ENCODE measurements at places on chromosomes 7 and 10.

DNA sequence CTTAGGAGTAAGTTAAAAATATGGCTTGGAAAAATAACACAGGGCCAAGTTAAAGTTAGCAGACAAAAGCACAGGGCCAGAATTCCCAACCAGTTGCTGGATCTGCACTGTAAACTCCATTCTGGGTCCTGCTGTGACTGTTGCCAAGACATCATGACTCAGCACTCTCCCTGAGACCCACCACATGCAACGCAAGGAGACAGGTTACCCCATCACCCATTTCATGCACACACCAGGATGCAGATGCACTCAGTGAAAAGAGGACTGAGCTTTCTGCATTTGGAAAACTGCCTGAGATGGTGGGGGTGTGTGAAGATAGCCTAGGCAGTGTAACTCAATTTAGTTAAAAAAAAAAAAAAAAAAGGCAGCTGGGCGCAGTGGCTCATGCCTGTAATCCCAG lies 97.6 kb upstream of the ZNF438 start:
- no peak for DNase-seq

- DNase-seq: no peak
Measured at GRCh38 chr10:31099094-31099493, 67.4 kb upstream of the ZNF438 start.

DNA sequence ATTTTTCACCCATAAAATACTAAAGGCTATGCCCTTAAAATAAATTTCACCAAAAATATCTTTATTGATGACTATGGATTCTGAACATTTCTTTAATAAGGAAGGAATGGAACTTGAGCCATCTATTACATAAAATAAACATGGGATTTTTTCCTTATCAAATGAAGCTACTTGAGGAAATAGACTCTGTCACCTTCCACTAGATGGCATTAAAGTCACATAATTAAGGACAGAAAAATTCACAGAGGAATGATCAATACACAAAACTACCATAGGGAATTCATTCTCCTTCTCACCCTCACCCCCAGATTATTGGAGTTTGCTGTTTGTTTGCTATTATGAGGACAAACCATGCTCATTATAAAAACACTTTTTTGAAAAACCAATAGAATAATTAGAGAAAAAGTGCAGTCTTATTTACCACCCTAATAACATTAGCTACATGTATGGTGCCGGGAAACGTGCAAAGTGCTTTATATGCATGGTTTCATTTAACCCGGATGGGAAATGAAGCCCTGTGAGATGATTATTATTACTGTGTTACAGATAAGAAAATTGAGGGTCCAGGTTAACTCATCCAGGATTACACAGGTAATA lies 21.1 kb upstream of the FOXI2 start:
- DNase-seq: no peak

DNA sequence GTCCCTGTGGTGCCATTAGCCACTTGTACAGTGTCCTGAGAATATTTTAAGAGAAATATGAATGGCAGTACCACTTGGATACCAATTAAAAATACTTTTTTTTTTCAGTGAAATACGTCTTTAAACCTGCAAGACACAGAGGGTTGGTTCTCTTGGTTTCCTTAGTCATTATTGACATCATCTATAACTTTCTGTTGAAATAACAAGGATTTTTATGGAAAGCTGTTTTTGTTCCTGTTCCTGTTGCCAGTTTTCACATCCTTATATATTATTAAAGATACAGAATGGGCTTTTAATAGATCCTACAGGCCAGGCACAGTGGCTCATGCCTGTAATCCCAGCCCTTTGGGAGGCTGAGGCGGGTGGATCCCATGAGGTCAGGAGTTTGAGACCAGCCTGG lies 579.9 kb downstream of the AUTS2 start:
- no peak for DNase-seq

DNA sequence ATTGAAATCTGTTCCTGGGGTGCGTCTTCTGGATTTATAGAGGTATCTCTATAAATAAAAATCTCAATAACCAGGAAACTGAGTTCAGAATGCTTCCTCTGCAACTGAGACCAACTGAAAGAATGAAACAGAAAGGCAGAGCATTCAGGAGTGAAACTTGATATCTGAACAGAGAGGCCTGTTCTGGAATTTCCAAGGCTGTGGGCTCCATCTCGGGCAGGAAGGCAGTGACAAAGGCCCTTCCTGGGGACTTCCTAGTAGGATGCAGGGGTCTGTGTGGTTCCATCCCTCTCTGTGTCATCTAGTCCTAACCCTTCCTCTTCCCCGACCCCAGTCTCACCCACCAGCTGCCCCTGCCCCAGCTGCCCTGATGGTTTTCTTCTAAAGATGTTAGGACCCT lies 52.0 kb downstream of the JCAD start:
- no peak for DNase-seq

DNA sequence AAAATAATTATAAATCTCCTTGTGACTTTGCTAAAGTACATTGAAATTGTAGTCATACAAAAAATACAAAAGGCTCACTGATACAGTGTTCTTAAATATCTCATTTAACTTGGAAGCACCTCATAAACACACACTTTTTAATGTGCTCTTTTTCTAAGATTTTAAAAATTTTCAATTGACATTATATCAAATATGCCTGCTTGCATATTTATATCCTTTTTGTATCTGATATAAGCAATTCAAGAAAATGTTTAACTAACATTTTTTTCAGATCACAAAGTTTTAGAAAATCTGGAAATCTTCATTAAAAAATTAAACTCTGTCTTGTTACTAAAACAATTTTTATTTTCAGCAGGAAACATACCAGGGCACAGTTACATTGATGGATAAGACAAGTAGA lies 661.5 kb downstream of the REEP3 start:
- no peak for DNase-seq

DNA sequence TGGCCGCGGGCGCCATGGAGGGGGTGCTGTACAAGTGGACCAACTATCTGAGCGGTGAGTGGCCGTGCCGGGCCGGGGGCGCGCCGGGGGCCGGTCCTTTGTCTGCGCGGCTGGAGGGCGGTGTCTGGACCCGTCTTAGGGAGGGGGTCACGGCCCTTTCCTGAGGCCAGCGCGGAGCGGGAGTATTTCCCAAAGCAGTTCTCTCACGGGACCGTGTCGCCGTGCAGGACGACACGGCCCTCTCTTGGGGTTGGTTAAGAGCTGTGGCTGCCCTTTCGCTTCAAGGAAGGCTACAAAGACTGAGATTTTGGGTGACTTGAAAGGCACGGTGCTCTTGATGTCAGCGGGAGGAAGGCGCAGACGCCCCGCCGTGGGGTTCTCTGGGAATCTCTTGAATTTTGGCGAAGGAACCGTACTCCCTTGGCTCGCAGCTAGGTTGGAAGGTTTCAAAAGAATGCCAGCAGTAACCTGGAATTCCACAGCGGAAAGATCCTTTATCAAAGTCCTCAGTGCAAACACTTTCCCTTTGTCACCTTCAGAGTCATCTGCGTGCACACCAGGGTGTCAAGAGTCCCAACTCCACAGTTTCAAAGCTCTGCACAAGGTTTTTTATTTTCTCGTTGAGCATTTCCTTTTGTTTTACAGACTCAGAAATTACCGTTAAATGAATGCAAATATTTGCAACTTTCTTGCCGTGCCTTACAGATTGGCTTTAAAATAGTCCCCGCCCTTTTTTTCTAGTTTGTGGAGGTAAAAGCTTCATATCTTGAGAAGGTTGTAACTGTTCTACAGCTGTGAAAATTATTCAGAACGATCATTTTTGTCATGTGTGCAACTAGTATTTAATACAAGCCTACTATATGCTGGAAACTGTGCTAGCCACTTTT lies 780 bp downstream of the PLEKHA8 start:
- DNase-seq: no peak

GRCh38 chr7:6917258-6917657 lies 91.2 kb upstream of the CCZ1B start:
- peak; percentile 41 for DNase-seq

GRCh38 chr7:36051501-36051900 lies 101.6 kb upstream of the EEPD1 start:
- DNase-seq: no peak

DNA sequence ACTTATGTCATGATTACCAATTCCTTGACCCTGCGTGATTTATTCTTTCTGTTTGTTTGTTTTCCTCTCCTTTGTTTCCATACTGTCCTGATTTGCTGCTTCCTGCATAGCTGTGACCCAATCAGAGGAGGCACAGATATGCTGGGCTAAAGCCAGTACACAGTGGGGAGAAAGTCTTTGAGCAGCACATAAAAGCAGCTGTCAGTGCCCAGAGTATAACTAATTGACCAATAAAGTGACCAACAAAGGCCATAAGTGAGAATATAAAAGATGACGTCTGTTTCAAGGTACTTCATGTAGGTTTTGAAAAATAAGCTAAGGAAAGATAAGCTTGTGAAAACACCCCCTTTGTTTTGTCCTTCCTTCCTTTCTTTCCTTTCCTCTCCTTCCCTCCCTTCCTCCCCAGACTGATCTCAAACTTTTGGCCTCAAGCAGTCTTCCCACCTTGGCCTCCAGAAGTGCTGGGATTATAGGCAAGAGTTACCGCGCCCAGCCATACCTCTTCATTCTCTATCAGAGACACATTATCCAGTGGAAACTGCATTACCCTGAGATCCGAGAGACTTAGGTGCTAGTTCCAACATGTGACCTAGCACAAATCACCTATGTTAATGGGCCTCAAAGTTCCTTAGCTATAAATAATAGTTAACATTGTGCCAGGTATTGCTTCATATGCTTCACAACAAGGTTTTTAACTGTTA lies 17.0 kb downstream of the BCAP29 start:
- DNase-seq: no peak

DNA sequence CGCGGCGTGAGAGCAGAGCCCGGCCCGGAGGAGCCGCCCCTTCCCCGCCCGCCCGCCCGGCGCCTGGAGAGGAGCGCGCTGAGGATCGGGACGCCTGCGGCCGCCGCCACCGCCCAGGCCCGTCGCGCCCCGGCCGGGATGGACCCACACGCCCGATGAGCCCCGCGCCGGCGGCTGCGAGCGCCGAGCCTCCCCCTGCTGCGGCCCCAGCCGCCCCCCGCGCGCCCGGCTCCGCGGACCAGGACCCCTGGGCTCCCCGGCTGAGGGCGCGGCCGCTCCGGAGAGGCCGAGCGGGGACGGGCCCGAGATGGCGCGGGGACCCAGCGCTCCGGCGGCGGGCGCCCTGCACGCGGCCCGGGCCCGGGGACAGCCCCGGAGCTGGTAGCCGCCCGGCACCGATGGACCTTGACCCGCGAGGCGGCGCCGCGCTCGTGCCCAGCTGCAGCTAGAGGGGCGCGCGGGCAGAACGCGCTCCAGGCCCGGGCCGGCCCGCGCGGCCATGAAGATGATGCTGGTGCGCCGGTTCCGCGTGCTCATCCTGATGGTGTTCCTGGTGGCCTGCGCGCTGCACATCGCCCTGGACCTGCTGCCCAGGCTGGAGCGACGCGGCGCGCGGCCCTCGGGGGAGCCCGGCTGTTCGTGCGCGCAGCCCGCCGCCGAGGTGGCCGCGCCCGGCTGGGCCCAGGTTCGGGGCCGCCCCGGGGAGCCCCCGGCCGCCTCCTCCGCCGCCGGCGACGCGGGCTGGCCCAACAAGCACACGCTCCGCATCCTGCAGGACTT lies 520 bp downstream of the FAM20C start:
- no peak for DNase-seq
